ENCODE measurements at places on chromosomes 5 and 9.

GRCh38 chr9:68996462-68996861 is 17.5 kb downstream of the PRKACG start:
- DNase-seq, result no peak

- DNase-seq, result peak; percentile 48
Observed at GRCh38 chr5:1881098-1881572, 1.6 kb downstream of the IRX4 start.

- no peak for DNase-seq
Observed at GRCh38 chr9:131096269-131097125, at the start of gene AIF1L. Gene AIF1L (plus strand): TSS chr9:131096531. CDS start chr9:131096630, 99 bp downstream.

DNA sequence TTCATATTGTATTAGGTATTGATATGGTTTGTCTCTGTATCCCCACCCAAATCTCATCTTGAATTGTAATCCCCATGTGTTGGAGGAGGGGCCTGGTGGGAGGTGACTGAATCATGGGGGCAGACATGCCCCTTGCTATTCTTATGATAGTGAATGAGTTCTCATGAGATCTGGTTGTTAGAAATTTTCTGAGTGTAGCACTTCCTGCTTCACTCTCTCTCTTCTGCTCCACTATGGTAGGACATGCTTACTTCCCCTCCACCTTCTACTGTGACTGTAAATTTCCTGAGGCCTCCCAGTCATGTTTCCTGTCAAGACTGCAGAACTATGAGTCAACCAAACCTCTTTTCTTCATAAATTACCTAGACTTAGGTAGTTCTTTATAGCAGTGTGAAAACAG is 187.4 kb upstream of the SLC24A2 start:
- DNase-seq, result no peak

DNA sequence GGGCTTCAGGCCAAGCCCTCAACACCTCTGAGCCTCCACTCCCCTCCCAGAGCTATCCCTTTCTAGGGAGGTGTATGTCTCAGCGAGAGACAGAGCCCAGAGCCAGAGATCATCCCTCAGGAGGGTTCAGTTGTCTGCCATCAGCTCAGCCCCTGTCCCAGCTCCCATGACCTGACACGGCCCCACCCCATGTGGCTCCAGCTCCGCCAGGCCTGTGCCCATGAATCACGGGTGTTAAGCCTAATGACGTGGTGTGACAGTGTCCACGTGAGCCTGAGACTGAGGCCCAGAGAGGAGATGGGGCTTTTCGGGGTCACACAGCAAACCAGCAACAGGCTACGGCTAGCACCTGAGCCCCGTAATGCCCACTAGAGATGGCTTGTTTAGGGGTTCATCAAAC is 60.9 kb upstream of the ORM1 start:
- DNase-seq, result no peak

- no peak for DNase-seq
Observed at GRCh38 chr5:172224996-172225395, 31.0 kb downstream of the EFCAB9 start.

DNA sequence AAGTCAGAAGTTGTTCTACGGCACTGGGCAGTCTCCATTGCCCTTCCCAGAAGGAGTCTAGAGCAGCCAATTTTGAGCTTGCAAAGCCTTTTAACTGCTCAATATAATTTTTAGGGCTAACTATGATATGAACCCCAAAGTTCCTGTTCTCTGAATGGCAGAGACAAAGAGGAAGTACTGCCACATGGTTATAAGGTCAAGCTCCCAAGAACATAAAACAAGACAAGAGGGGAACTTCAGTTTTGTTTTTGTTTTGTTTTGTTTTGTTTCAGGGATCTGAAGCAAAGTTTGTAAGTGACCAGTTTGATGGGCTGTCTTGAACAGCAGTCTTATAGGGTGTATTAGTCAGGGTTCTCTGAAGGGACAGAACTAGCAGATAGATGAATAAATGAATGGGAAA is 11.9 kb upstream of the SMC2 start:
- no peak for DNase-seq

- no peak for DNase-seq
Observed at GRCh38 chr5:76850543-76851145, 830 bp downstream of the S100Z start.

DNA sequence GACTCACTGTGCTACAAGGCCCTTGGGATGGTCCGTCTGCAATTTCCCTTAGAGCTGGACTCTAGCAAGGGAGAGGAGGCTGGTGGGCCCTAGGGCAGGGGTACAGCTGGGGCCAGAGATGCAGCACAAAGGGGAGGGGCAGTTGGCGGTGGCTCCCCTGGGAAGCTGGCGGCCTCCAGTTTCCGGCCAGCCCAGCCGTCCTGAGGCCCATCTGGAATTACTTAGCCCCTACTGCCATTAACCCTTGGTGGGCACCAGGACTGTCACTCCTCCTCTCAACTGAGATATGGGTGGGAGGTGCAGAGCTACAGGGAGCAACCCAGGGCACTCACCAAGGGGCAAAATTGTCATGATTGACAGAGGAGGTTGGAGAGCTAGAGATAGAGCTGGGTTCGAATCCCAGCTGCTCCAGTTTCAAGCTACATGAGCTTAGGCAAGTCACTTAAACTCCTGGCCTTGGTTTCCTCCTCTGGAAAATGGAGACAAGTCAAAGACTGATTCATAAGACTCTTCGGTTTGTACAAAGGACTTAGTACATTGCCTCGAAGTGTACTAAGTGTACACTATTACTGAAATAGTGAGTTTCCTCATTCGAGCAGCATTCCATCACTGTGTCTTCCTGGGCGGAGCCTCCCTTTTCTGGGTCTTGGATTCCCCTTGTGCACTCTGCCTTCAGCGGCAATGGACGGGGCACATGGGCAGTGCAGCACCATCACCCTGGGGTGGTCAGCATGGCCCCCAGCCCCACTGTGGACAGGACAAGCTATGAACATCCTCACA is 2.7 kb upstream of the PDGFRB start:
- DNase-seq, result peak; percentile 41

DNA sequence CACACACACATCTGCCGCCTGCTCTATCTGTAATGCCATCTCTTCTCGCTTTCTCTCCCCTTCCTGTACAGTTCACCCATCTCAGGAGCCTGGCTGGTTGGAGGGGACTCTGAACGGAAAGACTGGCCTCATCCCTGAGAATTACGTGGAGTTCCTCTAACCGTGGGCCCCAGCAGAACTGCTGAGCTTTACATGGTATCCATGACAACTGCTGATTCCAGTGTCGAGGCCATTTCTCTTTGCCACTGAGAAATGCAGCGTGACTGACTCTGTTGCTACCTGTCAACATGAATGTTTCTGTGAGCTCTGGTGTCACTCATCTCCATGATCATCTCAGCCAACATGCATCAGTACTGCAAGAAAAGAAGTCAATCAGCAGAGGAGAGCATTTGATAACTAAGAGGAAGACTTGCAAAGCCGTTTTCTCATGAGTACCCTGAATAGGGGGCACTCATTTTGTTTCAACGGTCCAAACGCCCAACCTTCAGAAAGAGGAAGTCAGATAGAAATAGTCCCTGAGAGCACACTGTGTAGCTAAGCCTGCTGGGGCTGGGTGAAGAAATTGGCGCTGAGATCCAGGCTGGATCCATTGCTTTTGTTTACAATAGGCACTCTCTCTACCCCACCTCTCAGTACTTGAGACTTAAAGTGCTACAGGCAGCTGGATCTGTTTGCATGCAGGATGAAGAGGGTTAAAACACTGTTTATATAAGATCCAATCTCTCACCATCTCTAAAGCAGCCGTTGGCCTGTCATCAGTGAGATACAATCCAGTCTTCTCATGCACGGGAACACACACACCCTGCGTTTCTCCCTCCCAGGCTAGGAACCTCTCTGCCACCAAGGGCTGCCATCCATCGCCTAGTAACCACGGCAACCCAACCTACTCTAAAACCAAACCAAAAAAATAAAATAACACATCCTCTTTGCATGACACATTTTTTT is 180.9 kb downstream of the NR3C1 start:
- DNase-seq, result peak; percentile 39

DNA sequence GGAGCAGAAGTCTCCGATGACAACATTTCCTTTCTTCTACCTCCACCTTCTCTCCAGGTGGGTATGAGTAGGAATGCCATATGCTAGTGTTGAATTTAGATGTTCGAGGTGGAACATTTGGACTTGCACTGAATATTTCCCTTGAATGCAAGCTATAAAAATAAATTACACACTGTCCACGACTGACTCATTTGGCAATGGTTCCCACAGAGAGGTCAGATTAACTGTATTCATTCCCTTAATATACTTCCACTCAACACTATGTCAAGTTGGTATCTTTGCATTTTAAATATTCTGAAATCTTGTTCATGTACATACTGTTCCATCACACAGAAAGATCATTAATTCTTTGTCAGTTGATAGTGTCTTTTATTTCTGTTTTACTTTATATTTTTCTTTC is 222.6 kb upstream of the PIK3R1 start:
- DNase-seq, result peak; percentile 55

- peak; percentile 38 for DNase-seq
Observed at GRCh38 chr5:10552183-10553143, 11.4 kb upstream of the ANKRD33B start.

- DNase-seq, result no peak
Observed at GRCh38 chr9:91296354-91296753, 65.4 kb downstream of the AUH start.

DNA sequence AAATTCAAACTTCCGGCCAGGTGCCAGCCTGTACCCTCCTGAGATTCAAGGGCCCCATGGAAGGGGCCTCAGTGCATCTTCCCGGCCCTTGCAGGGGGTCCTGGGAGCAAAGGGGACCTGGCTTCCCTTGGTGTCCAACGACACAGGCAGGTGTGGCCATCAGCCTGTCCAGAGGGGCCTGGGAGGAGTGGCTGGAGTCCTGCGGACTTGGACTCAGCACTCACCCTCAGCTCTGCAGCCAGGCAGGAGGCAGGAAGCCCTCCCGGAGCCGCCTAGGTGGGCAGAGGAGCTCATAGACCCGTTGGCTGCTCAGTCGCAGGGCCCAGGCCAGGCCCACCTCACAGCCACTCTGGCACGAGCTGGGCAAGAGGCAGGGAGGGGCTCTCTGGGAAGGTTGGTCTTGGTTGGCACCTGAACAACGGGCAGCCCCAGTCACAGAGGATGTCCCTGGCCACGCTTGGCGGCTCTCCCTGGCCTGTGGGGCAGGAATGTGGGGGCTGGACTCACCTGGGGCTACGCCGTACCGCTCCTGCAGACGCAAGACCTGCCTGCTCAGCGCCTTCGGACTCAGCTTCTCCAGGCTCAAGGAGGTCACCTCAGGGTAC is 53.8 kb upstream of the NRARP start:
- DNase-seq, result no peak

DNA sequence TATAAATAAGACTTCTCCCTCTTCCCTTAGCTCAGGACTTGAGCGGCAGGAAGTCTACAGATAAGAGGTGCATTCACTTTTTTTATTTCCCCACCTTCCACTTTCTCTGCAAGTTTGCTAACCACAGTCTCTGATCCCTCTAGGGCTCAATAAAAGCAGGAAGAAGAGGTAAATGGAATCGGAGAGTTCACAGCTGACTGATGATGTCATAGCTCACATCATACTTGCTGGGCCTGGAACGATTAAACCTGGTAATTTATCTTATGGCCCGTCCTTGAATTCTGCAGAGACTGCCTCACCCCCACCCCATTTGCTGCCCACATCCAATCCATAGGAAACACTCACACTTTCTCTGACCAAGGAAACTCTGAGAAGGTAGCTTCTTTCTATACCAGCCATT is 62.9 kb downstream of the DRD1 start:
- no peak for DNase-seq

- no peak for DNase-seq
Observed at GRCh38 chr5:50328193-50328729, 112.8 kb downstream of the EMB start.

GRCh38 chr9:34663303-34663605 is 797 bp upstream of the CCL27 start:
- DNase-seq, result no peak

DNA sequence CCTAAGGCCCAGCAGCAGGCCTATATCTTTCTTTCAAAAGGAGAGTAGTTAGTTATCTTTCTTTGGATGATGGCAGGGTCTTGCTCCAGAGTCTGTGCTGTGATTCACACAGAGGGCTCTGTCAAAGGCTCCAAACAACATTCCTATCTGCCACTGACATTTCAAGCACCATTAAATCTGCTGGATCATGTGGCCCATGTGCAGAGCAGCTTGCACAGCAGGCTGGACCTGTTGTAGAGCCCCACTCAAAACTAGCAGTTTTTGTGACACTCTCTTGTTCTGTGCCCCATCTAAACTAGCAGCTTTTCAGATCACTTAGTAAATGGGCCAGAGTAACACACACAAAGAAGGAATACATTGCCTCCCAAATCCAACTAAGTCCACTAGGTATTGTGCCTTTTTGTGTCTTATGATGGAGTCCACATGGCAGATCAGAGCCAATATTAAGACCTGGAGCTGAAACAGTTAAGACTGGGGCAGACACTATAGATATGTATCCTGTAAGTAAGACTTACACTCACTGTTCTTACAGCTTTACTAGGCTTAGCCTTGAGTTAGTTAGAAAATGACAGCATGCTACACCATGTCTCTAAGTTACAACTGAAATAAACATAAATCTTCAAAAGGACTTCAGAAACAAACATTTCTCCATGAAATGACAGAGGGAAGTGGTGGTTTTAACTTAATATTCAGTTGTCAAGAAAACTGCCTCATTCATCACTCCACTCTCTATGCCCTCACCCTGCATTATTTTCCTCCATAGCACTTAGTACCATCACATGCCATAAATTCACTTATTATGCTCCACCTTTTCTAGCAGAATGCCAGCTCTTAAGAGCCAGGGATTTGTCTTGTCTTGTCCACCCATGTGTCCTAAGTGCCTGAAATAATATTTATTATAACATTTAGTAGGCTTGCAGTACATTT is 400.9 kb downstream of the RAB3C start:
- peak; percentile 7 for DNase-seq

DNA sequence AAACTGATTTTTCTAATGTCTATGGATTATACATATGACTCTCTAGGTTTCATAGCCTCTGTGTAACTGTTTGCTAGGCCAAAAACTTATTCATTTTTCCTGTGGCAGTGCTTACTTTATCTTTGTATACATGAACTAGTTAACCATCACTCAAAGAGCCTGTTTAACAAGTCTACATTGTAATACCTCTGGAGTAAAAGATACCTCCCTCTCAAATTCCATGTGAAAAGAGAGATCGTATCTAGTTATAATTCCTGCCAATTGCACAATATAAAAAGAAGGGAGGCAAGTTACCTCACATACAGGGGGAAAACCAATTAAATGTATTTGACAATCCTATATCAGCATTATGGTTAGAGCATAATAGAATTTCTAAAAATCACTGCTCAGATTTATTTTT is 271.9 kb upstream of the ST8SIA4 start:
- no peak for DNase-seq

DNA sequence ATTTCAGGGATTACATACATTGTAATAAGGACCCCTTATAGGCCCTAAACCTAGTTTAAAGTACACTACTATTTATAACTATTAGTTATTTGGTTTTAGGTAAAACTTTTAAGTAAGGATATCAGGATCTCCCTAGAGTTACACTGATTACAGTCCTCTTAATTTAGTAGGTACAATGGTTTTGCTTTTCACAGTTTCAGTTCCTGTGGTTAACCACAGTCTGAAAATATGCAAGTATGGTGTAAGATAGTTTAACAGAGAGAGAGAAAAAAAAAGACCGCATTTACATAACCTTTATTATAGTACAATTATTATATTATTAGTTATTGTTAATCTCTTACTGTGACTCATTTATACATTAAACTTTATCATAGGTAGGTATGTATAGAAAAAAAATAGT is 725.3 kb upstream of the PTPRD start:
- no peak for DNase-seq

Measured in fibroblast of skin of right quadriceps (primary cell).